H7 (cell line): ENCODE measurements at places on chromosomes 4 and X.

GRCh38 chr4:110617646-110618580 is 5.0 kb downstream of the PITX2 start:
- DNase-seq, result peak; percentile 72

DNA sequence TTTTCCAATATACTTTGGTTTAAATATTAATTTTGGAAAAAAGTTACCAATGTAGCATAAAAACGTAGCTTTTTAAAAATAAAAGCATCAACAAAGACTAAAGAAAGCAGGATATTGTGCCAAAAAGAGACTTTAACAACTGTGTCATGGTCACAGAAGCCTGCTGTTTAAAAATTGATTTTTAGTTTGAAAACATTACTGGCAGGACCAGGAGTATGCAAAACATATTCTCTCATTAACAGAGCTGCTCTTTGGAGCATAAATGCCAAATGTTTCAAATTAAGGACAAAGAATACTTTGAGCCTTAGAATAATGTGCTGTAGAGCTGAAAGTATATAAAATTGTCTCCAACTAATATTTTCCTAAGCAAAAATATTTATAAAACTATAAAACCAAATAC is 279.0 kb downstream of the ARAP2 start:
- DNase-seq, result no peak

DNA sequence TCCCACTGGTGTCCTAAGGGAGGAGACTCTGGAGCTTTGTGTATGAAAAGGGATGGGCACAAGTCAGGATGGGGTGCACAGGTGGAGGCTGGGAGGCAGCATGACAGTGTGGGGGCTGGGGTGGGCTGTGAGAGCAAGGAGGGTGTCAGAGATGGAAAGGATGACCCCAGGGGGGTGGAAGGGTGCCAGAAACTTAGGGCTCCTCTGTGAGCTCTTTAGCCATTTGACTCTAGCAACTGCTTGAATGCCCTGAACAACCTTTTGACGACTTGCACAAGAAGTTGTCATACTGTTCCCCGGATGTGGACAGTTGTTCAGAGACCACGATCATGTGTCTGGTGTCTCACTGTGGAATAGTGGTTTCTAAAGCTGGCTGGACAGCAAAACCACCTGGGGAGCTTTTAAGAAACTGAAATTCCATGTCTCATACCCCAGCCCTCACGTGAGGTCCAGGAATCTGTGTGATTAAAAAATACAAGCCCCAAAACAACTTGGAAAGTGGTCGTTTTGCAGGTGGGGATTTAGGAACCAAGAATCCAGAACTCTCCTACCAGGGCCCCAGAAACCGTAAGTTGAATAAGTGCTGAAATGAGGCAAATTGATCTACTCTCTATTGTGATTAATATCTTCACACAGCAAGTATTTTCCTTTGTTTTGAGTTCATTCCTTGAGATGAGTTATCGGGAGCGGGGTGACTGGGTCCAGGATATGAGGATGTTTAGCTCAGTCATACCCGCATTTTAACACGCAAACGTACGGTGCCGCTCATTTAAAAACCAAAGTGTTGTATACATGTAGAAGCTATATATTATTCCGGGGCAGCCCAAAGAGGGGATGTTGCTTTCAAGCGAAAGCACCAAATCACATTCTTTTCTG is 3.4 kb downstream of the RHOH start:
- DNase-seq, result no peak

DNA sequence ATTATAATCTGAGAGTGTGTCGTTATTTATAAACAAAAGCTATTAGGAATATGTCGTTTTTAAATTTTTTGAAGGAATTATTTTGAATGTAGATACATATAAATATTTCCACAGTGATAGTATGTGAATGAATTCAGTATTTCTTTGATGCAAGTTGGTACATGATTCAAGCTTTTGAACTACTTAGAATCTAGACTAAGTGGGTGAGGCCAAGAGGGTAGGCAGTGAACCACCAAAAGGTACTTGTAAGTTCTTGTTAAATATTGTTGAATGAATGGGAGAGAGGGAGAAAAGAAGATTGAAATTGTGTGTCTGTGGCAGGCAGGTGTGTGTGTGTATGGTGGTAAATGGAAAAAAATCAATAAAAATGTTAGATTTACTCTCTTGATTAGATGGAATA is 69.6 kb downstream of the ARFIP1 start:
- no peak for DNase-seq

GRCh38 chrX:39152106-39152649 is 350.9 kb downstream of the MID1IP1 start:
- peak; percentile 73 for DNase-seq

GRCh38 chr4:156322592-156322991 is 368.9 kb upstream of the CTSO start:
- DNase-seq, result no peak

GRCh38 chr4:74362347-74362746 is 2.6 kb upstream of the EREG start:
- DNase-seq, result no peak

- no peak for DNase-seq
These were observed 146.8 kb downstream of the PPP3CA start for GRCh38 chr4:101200561-101200960.

DNA sequence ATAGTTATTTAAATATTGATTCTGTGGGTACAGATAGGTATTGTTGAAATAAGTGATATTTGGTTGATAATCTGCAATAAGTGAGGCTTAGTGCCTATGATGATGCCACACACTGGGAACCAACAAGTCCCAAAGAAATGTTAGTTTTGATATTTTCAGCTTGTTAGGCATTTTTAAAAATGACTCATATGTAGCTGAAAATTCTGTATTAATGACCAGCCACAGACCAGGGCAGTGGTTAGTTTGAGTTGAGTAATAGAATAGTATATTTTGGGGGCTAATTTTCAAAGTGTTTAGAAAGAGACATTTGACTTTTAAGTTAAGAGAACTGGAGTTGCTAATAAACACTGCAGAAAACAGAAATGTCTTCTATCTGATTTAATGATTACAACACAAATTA is 9.4 kb downstream of the INTU start:
- DNase-seq, result no peak

- DNase-seq, result no peak
These were observed 108.6 kb upstream of the TRIM2 start for GRCh38 chr4:153095448-153096204.

- no peak for DNase-seq
These were observed 56.0 kb downstream of the HADH start for GRCh38 chr4:108045687-108046024.
